Chondrocyte (in vitro differentiated cells): ENCODE measurements at places on chromosomes 3 and 15. TPM values are rescaled to one million over a fixed set of nuclear protein-coding genes. Genes with fewer than 3 reads are reported as not detected.

Gene SEC11A
- 175 to 198 TPM (median 195 TPM) in 3 replicates for total RNA-seq

Gene C3orf85
- total RNA-seq = not detected in 3 replicates

Gene AMT
- total RNA-seq = 4.8 to 6.1 TPM (median 6.0 TPM) in 3 replicates

Gene CLEC3B
- total RNA-seq = 47.1 to 105 TPM (median 50.3 TPM) in 3 replicates

Gene SPINK8
- not detected in 3 replicates for total RNA-seq

Gene NPAP1
- not detected in 3 replicates for total RNA-seq

Gene LRRK1
- total RNA-seq = 6.0 to 11.3 TPM (median 10.1 TPM) in 3 replicates

Gene LRRIQ4
- not detected in 3 replicates for total RNA-seq

Gene PAQR9
- not detected in 3 replicates for total RNA-seq

Gene RAB6B
- 16.2 to 29.6 TPM (median 25.7 TPM) in 3 replicates for total RNA-seq

Gene MAP3K13
- 18.2 to 30.5 TPM (median 23.2 TPM) in 3 replicates for total RNA-seq

Gene ZCWPW2
- total RNA-seq = 1.1 to 2.1 TPM (median 1.8 TPM) in 3 replicates

Gene SCN11A
- 0.07 TPM in 1 of 3 replicates, not detected in the others for total RNA-seq

Gene ZNF620
- 1.1 to 2.3 TPM (median 2.0 TPM) in 3 replicates for total RNA-seq

Gene FOXB1
- total RNA-seq = not detected in 3 replicates

Gene STRIT1
- total RNA-seq = not detected in 3 replicates

Gene C2CD4A
- 0.10 TPM in 1 of 3 replicates, not detected in the others for total RNA-seq

Gene XYLB
- total RNA-seq = 3.9 to 6.8 TPM (median 4.7 TPM) in 3 replicates

Gene GCNT3
- 0.51 to 0.79 TPM (median 0.70 TPM) in 3 replicates for total RNA-seq

Gene TMC3
- not detected in 3 replicates for total RNA-seq

Gene MKRN3
- not detected in 3 replicates for total RNA-seq

Gene SMAD6
- 5.2 to 29.0 TPM (median 6.6 TPM) in 3 replicates for total RNA-seq

Gene MUC20
- total RNA-seq = 2.2 to 8.4 TPM (median 3.0 TPM) in 3 replicates

Gene GOLGA8J
- not detected in 3 replicates for total RNA-seq

Gene ACAN
- total RNA-seq = 21.5 to 176 TPM (median 171 TPM) in 3 replicates

Gene BNC1
- total RNA-seq = 1.7 to 2.8 TPM (median 2.3 TPM) in 3 replicates

Gene NOP10
- total RNA-seq = 152 to 166 TPM (median 158 TPM) in 3 replicates

Gene VWA5B2
- 0.25 TPM in 1 of 3 replicates, not detected in the others for total RNA-seq

Gene SEMA3B
- total RNA-seq = 9.6 to 16.4 TPM (median 14.9 TPM) in 3 replicates

Gene C15orf62
- total RNA-seq = 0.12 TPM in 1 of 3 replicates, not detected in the others

Gene SAMD7
- total RNA-seq = not detected in 3 replicates

Gene ATP10A
- 160 to 190 TPM (median 163 TPM) in 3 replicates for total RNA-seq

Gene TMEM42
- 14.2 to 14.6 TPM (median 14.3 TPM) in 3 replicates for total RNA-seq

Gene EPHB1
- 1.0 to 1.7 TPM (median 1.6 TPM) in 3 replicates for total RNA-seq

Gene CLRN1
- total RNA-seq = not detected in 3 replicates

Gene GOLGA8Q
- 1.0 to 3.2 TPM in 2 of 3 replicates, not detected in the other for total RNA-seq

Gene MYO5C
- total RNA-seq = 0.79 to 2.7 TPM (median 1.4 TPM) in 3 replicates

Gene PAQR5
- 0.20 TPM in 1 of 3 replicates, not detected in the others for total RNA-seq

Gene ARHGEF26
- 3.2 to 6.0 TPM (median 3.5 TPM) in 3 replicates for total RNA-seq

Gene SOX2
- 0.79 to 3.3 TPM (median 1.3 TPM) in 3 replicates for total RNA-seq

Gene PEX5L
- total RNA-seq = not detected in 3 replicates

Gene CLDN1
- total RNA-seq = 7.3 to 13.8 TPM (median 13.1 TPM) in 3 replicates

Gene CFAP92
- not detected in 3 replicates for total RNA-seq

Gene GPR160
- total RNA-seq = 0.37 to 0.60 TPM (median 0.49 TPM) in 3 replicates

Gene CADM2
- 1.1 to 1.6 TPM (median 1.2 TPM) in 3 replicates for total RNA-seq

Gene MAPKBP1
- 24.9 to 36.6 TPM (median 27.2 TPM) in 3 replicates for total RNA-seq

Gene SHC4
- 35.3 to 61.8 TPM (median 35.6 TPM) in 3 replicates for total RNA-seq

Gene LMCD1
- total RNA-seq = 260 to 268 TPM (median 263 TPM) in 3 replicates

Gene DUOXA2
- total RNA-seq = not detected in 3 replicates
